ENCODE measurements at places on chromosomes 12 and 14. TPM values are rescaled to one million over a fixed set of nuclear protein-coding genes. Genes with fewer than 3 reads are reported as not detected.

LTBP2 gene
- total RNA-seq, result 16.0 TPM

NCKAP5L gene
- 32.3 TPM for total RNA-seq

TESPA1 gene
- 0.55 TPM for total RNA-seq

DNA sequence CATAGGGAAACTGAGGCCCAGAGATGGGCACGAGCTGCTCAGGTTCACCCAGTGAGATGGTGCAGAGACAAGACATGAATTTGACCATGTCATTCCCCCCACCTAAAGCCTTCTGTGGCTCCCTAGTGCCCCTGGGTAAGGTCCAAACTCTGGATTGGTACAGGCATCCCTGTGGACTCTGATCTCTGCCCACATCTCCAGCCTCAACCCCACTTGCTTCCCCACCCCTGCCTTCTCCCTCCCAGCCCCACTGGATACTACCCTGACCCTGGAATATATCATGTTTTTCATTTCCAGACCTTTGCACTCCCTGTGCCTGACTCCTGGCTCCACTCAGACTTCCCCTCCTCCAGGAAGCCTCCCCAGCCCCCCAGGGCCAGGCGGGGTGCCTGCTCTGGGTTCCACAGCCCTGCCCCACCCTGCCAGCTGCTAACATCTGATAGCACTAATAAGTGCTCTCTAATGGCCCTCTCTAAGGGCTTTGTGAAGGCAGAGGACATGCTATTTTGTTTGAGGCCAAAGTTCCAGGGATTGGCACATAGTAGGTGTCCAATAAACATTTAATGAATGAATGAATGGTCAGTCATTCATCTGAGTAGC, 1.1 kb upstream of the SDSL start:
- DNase-seq, result no peak

GRCh38 chr12:103197725-103198388, 240.4 kb downstream of the ASCL1 start:
- no peak for DNase-seq

DNA sequence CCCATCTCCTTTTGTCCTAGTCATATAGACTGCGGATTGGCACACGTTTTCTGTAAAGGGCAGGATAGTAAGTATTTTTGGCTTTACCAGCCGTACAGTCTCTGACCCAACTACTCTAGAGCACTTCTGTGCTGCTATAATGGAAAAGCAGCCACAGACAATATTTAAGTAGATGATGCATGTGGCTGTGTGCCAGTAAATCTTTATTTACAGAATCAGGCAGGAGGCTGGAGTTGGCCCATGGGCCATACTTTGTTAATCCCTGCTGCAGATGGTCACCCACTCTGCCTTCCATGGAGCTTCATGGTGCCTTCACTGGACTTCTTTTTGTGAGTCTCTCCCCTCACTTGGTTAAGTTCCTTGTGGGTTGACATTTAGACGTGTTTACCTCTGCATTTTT, 584.5 kb upstream of the TBX3 start:
- DNase-seq, result no peak

CEP83 gene
- 8.6 TPM for total RNA-seq

GRCh38 chr12:47551426-47551851, 154.4 kb downstream of the RPAP3 start:
- DNase-seq, result peak; percentile 36

DNA sequence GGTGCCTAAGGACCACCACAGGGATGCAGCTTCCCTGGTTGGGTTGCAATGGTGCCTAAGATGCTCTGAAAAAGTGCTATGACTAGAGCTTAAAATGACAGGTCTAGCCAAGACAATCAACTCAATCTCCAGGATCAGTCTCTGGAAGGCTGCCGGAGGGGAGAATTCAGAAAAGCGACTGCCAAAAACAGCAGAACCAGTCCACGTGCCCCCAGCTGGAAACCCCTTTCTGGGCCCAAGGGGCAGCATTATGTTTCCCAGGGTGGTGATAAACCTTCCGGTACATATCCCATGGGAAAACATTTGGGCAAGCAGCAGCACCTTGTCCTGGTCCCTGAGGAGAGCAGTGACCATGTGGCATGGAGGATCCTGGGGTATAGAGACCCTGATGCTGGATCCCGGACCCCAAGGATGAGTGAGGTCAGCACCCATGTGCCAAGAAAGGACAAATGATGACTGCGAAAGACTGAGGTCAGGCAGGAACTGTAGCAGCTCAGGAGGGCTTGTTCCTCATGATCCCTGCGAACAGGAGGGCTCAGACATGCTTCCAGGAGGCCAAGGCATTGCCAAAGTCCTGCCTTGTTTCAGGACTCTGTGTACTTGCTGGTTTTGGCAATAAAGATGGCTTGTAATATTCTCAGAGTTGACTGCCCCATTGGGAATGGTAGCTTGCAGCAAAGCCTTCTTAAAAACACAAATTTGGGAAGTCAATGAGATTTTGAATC, 49.9 kb upstream of the LTBP2 start:
- peak; percentile 75 for DNase-seq

DNA sequence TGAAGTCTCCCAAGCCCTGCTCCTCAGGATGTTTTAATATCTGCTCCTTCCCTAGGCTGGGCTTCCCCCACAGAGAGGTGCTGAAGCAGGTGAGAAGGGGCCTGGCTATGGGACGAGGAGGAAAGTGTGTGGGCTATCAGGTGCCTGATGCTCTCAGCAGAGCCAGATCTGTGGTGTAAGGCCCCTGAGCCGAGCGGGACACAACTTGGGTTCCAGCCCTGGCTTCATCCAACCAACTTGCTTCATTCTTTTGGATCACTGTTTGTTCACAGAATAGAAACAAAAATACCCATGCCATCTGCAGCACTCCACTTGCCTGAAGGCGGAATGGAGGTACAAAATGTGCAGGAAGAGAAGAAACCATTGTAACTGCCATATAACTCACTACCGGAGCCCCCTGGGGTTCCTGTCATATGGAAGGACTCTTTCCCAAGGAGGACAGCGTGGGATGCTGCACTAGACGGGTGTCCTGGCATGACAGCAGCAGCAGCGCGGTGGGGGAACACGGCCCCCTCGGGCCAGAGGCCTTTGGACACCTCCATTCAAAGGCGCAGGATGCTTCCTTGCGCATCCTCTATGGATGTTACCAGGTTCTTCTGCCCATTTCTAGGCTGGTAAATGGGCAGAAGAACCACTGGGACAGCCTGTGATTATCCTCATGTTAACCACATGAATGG, 95.8 kb downstream of the CRACR2A start:
- no peak for DNase-seq

PLEKHG7 gene
- total RNA-seq, result not detected

TSPAN8 gene
- not detected for total RNA-seq

DNA sequence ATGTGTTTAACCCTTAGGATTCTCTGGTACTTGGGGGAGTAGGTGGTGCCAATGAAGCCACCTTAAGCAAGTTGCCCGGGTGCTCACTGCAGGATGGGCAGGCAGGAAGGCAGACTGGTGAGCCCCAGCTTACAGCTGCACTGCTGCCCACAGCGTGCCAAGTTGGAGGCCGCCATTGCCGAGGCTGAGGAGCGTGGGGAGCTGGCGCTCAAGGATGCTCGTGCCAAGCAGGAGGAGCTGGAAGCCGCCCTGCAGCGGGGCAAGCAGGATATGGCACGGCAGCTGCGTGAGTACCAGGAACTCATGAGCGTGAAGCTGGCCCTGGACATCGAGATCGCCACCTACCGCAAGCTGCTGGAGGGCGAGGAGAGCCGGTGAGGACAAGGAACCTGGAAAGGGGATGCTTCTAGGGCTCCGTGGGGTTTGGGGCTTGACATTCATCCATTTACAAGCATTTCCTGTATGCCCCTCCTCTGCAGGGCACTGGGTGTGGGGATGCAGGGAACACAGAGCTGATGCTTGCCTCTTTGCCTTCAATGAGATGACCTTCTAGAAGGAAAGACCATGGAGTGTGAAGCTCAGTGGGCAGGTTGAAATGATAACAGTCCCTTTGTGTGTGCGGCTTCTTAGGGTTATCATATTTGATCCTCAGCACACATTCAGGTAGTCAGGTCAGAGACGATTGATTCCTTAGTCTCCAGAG, 12.4 kb downstream of the KRT7 start:
- DNase-seq, result no peak

GRCh38 chr14:26896447-26896846, 298.6 kb upstream of the NOVA1 start:
- no peak for DNase-seq

DNA sequence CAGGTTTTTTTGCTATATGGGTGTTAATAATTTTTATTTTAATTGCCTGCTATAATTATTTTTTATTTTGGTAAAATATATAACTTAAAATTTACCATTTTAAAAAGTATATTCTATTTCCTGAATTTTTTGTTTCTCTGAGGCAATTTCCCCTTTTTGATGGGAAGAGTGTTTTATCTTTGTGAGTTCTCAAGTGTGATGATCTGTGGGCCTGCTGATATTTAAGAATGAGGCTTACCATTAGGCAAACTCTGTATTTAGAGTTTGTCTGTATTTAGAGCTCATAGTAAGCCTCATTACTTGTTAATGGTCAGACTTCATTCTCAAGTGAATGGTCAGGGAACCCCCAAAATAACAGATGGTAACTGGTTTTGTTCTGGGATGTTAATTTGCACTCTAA, 48.0 kb downstream of the WNK1 start:
- no peak for DNase-seq

VRTN gene
- not detected for total RNA-seq

Data from left ventricle myocardium superior (tissue), 1 donor.